NCI-H146 (cell line): ENCODE measurements at places on chromosomes 4 and X.

DNA sequence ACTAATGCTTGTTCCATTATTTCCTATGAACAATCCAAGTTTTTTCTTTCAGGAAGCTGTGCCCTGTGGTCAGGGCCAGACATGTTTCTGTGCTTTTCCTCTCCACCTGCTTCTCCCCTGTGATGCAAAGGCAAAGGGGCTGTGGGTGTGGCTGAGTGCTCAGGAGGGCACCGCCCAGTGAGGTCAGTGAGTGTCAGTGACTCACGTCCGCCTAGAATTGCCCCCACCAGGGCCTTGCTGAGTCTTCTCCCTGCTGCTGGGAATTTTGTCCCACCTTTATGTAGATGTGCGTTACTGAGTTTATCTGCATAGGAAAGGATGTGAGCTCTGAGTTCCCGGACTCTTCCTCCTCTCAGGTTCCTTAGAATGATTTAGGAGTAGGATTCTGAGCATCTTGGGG, 283.2 kb downstream of the DCHS2 start:
- DNase-seq: no peak

DNA sequence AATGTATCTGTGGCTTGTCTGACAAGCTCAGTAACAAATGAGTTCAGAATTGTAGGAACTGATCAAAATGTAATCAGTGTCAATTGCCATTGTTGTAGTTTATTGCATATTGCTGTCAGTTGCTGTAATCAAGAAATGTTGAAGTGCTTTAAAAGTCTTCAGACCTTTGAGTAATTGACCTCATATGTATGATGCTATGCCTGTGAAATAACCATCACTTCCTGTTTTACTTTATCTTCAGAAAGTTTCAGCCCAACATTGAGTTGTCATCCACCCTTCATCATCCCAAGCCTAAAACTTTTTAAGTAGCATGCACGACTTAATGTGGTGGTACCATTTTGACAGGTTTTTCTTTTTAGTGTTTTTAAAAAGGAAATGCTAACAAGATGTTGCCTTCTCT, 212.4 kb downstream of the ARHGAP10 start:
- DNase-seq: no peak

- peak; percentile 25 for DNase-seq
These were observed 170.2 kb downstream of the RAPGEF2 start for GRCh38 chr4:159273141-159273438.

DNA sequence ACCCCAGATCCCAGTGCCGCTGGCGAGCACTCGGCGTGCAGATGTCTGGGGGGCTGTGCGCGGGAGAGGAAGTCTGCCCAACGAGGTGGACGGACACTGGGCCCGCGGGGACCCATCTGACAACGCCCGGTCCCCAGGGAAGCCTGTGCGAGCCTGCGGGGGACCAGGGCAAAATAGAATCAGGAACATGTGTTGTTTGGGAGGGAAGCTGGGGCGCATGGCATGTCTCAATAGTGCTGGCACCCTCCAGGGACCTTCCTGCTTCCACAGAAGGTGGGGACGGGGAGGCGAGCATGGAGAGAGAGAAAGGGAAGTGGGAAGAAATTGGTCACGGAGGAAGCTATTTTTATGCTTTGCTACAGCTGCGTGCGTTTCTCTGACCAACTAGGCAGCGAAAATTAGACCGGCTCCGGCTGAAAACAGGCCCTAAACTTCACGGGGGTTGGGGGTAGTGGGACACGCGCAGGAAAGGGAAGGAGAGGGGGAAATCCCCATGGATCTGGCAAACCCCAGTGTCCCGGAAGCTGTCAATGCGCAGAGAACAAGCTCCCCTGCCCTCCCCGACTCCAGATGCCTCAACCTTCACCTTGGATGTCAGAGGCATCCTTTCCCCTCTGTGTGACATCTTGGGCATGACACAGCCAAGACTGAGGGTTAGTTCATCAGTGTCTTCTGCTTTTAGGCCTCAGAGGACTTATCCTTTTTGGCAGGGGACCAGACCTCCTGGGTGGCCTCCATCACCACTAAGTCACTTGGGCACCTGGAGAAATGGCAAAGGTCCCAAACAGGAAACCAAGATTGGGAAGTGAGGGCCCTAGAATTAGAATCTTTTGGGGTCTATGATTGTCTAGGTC, 169.8 kb upstream of the BCOR start:
- no peak for DNase-seq

- no peak for DNase-seq
These were observed 122.9 kb downstream of the AFAP1 start for GRCh38 chr4:7816771-7817170.

DNA sequence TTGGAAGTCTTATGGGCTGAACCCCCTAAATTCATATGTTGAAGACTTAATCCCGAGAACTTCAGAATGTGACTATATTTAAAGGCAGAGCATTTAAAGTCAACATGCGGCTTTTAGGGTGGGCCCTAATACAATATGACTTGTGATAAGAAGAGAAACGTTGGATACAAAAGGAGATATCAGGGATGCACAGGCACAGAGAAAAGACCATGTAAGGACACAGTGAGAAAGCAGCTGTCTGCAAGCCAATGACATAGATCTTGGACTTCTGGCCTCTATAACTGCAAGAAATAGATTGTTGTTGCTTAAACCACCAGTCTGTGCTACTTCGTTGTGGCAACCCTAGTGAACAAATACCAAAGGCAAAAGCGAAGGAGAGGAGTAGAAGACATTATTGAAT, 42.2 kb downstream of the GABRG1 start:
- DNase-seq: no peak

DNA sequence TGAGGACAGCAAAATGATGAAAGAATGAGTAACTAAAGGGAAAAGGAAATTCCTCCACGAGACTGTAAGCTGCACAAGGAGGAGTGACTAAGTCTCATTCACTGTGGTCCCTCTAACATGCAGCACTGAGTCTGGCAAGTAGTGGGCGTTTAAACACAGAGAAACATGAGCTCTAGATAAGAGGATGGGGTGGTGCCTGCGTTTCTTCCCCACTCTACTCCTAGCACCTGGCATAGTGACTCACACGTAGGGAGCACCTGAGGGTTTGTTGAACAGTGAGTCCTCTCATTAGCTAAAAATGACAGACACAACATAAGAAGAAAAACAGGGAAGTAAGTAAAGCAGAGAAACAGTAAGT, 105.8 kb upstream of the CBR4 start:
- no peak for DNase-seq

DNA sequence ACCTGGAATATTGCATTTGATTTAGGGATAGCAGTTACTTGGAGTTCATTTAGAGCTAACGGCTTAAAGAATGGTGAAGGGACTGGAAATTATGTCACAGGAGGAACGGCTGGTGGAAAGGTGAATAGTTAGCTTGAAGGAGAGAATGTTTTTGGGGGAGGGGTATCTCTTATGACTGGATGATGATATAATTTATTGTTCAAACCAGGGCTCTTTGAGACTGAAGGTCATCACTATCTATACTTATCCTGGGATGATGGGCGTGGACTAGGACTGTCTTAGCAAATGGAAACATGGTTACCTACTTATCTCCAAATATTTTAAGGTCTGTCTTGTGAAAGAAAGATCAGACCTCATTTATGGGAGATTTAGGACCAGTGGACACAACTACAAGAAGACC, 30.1 kb downstream of the WWC2 start:
- no peak for DNase-seq

GRCh38 chr4:188287169-188287894, 148.1 kb downstream of the TRIML1 start:
- no peak for DNase-seq

DNA sequence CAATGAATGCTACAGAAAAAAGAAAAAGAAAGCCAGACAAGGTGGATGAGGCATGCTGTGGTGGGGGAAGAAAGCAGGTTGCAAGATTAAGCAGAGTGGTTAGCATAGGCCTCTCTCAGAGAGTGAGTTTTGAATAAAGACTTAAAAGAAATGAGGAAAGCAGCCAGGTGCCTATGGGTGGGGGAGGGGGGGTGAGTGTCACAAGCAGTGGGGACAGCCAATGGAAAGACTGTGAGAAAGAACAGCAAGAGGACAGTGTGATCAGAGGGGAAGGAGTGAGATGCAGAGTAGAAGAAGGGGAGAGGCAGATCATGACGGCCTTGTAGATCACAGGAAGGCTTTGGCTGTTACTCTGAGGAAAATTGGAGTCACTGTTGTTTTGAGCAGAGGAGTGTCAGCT, 162.5 kb downstream of the SOX3 start:
- no peak for DNase-seq

GRCh38 chr4:53119680-53120079, 246.2 kb downstream of the SCFD2 start:
- DNase-seq: peak; percentile 22

DNA sequence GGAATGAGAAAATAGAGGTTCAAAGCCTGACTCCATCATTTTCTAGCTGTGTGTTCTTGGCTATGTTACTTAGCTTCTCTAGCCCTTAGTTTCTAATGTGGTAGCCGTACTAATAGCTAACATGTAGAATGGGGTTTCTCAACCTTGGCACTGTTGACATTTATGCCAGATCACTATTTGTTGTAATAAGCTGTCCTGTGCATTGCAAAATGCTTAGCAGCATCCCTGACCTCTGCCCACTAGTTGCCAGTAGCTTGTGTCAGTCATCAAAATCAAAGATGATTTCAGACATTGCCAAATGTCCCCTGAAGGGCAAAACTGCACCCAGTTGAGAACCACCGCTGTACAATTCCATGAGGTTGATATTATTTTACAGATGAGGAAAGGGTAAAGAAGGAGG, 18.3 kb upstream of the ADAMTS3 start:
- no peak for DNase-seq
